GM23338 (cell line): ENCODE measurements at places on chromosomes 1 and 21.

DNA sequence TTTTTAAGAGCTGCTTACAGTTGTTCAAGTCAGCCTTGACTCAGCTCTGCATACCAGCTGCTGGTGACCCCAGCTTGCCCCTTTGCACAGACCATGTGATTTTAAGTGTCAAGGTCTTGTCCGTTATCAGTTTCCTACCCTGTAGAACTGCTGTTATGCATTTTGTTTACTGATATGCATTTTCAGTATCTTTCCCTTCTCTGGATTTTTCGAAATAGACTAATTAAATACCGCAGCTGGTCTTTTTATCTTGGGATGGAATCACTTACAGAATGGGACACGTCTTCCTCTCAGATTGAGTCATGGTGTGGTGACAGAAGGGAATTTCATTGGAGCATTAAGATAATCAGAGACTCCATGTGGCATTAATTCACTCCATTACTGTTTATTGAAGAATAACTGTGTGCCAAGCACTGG is 145.6 kb downstream of the FMN2 start:
- DNase-seq, result no peak
- H3K4me1 ChIP-seq, result no peaks in the 10 kb centered on the region
- no peaks in the 10 kb centered on the region for H3K36me3 ChIP-seq
- H3K27ac ChIP-seq, result no peak overlapping the region
- H3K27me3 ChIP-seq, result no peaks in the 10 kb centered on the region
- no peak overlapping the region for H3K4me3 ChIP-seq

- no peaks in the 10 kb centered on the region for H3K27me3 ChIP-seq
- no peak overlapping the region for H3K4me3 ChIP-seq
- no peak for DNase-seq
- H3K27ac ChIP-seq, result no peak overlapping the region
Observed at GRCh38 chr1:57620605-57621004, 196.7 kb upstream of the DAB1 start.

DNA sequence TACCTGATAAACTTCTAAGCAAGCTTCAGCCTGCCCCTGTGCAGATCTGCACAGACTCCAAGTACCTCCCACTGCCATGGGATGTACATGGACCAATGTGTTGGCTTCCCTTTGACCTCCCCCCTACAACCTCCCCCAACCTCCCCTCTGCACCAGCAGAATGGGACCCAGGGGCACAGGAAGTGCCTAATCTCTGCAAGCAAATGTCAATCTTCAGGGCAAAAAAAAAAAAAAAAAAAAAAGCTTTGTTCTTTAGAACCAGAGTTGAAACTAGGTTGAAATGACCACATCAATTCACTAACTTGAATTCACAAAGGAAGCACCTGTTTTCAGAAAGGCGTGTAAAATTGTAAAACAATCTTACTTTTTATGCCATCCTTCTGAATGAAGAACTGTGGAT is 53.9 kb upstream of the TIAM1 start:
- no peaks in the 10 kb centered on the region for H3K27me3 ChIP-seq
- no peak overlapping the region for H3K27ac ChIP-seq
- H3K4me1 ChIP-seq, result peaks cover 19% of the 10 kb centered on the region
- H3K4me3 ChIP-seq, result no peak overlapping the region
- DNase-seq, result no peak

- no peaks in the 10 kb centered on the region for H3K4me1 ChIP-seq
- no peak overlapping the region for H3K27ac ChIP-seq
- no peak overlapping the region for H3K4me3 ChIP-seq
- H3K36me3 ChIP-seq, result peaks cover 8% of the 10 kb centered on the region; the same call in 1 of the 2 replicates
- no peaks in the 10 kb centered on the region for H3K27me3 ChIP-seq
Observed at GRCh38 chr1:1755852-1756251, 22.4 kb downstream of the NADK start.

DNA sequence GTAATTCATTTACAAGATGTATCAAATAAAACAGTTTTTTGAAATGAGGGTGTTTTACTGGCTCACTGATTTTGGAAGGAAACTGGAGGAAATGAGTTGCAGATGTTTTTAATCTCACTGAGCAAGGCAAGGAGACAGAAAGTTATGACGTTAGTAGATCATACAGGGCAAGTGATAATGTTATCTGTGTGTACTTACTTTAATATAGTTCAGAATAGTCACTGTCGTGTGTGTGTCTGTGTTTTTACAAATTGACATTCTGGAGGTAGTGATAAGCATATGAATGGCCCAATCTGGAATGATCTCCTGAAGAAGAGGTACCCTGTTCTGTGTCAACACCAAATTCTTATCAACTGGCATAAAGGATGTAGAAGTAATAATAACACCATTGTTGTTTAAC is 1.9 kb upstream of the GBP4 start:
- DNase-seq, result no peak
- H3K36me3 ChIP-seq, result no peaks in the 10 kb centered on the region
- no peaks in the 10 kb centered on the region for H3K4me1 ChIP-seq
- no peak overlapping the region for H3K27ac ChIP-seq
- H3K4me3 ChIP-seq, result no peak overlapping the region

- H3K4me1 ChIP-seq, result no peaks in the 10 kb centered on the region
- no peak overlapping the region for H3K4me3 ChIP-seq
- H3K36me3 ChIP-seq, result no peaks in the 10 kb centered on the region
- no peak for DNase-seq
- H3K27me3 ChIP-seq, result no peaks in the 10 kb centered on the region
- no peak overlapping the region for H3K27ac ChIP-seq
Observed at GRCh38 chr1:15064217-15064929, 89.2 kb upstream of the TMEM51 start.

GRCh38 chr21:27649323-27649722 is 682.4 kb upstream of the ADAMTS5 start:
- no peaks in the 10 kb centered on the region for H3K27me3 ChIP-seq
- H3K36me3 ChIP-seq, result no peaks in the 10 kb centered on the region
- DNase-seq, result no peak
- H3K4me1 ChIP-seq, result no peaks in the 10 kb centered on the region
- H3K27ac ChIP-seq, result no peak overlapping the region
- no peak overlapping the region for H3K4me3 ChIP-seq

DNA sequence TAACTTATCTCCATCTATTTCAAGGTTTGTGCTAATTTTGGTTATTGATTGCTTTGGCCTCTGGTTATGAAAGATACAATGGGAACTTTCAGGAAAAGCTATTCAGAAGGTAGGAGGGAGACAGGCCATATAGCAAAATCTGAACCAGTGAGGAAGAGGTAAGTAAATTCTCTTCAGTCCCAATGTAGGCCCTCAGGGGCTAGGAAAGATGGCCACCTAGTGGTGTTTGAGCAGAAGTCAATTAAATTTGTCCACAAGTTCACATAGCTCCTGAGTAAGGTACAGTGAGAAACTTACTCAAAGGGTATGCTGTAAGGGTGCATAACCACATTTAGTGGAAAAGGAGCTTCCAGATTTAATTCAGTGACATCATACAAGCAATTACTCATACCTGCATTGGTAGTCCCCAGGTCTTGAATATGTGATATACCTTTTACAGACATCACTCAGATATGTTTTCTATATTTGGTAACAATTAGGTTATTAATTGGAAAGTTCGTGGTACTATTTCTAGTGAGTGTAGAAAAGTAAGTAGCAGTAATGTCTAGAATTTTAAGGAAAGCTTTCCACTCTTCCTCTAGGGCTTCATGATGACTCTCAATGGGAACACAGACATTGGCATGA is 21.4 kb upstream of the FMO1 start:
- H3K27me3 ChIP-seq, result no peaks in the 10 kb centered on the region
- peaks cover 22% of the 10 kb centered on the region for H3K4me1 ChIP-seq
- H3K27ac ChIP-seq, result no peak overlapping the region
- no peaks in the 10 kb centered on the region for H3K36me3 ChIP-seq
- H3K4me3 ChIP-seq, result no peak overlapping the region

DNA sequence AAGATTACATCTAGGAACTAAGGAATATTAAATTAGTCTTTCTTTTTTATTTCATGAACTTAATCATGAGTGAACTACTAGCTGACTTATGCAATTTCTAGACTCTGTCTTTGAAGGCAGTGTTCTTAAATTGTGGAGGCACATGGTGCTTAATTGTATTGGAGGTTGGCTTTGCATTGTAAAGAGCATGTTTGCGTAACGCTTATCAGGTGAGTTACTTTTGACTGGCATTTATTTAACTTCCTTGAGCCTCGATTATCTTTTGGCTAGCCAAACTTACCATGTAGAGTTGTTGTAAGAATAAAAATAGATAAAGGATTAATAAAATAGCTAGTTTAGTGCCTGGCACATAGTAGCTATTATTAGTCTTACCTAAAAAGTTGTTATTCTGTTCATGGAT is 262.4 kb downstream of the PDE4B start:
- no peak overlapping the region for H3K27ac ChIP-seq
- no peak overlapping the region for H3K4me3 ChIP-seq
- H3K27me3 ChIP-seq, result no peaks in the 10 kb centered on the region
- no peaks in the 10 kb centered on the region for H3K4me1 ChIP-seq
- DNase-seq, result no peak
- no peaks in the 10 kb centered on the region for H3K36me3 ChIP-seq
